H1 (cell line): ENCODE measurements at places on chromosomes 1 and 21. TPM values are rescaled to one million over a fixed set of nuclear protein-coding genes. Genes with fewer than 3 reads are reported as not detected.

GRCh38 chr1:54919367-54920359, 32.7 kb upstream of the DHCR24 start:
- no peak for DNase-seq

GRCh38 chr1:15757575-15758342, 836 bp upstream of the FBLIM1 start:
- DNase-seq: peak; percentile 76

DNA sequence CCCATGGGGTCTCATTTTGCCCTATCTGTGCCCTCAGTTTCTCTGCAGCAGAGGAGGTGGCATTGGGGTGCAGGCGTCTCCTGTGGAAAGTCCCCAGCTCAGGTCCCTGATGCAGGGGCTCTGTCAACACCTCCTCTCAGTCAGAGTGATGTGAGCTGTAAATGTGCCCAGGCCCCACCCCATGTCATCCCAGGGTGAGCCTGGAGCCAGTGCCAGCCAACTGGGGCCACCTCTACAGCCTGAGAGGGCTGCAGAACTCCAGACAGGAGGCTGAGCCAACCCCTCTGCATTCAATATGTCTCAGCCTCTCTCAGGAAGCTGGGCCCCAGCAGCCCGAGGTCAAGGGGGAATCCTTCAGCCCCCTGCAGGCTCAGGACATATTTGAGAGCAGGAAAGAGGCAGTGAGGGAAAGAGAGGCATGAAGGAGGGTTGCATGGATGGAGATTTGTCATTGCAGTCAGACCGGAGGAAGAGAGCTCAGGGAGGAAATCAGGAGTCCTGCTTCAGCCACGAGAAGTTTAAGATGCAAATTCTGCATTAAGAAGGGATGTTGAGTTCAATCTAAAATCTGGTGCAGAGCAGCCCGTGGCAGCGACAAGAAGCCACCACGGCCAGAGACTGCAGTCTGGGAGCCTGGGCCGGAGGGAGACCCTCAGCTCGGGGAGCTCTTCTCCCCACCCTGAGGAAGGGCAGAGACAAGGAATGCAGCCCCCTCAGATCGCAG, 288.2 kb upstream of the VAMP3 start:
- DNase-seq: no peak

GRCh38 chr1:31834501-31834900, 18.7 kb upstream of the SPOCD1 start:
- DNase-seq: no peak

GRCh38 chr1:234915924-234916675, 212.5 kb downstream of the TOMM20 start:
- no peak for DNase-seq

DNA sequence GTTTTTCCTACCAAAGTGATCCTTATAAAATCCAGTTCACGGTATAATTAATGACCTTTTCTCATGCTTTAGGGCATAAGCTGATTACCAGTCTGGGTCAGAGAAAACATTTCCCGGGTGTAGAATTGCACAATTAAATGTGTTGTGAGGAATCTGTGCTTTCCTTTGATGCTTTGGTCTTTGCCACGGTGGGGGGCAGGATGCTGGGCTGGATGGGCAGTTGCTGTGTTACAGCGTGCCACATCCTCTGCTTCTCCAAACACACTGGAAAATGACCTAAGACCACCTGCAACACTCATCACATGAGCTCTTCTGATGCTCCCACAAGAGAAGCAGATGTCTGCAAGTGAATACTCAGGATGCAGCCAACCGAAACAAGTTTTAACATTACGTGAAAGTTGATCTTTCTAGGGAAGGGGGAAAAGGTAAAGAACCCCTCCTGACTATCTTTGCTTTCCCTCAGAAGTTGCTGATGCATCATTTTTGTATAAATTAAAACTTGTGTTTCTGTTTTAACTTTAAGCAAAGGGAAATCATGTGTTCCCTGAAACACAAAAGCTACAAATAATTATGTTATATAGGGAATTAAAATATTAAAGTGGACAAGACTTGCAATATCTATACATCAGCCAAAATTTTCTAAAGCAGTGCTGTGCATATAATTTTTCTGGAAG, 515.3 kb upstream of the NR5A2 start:
- DNase-seq: peak; percentile 51

DNA sequence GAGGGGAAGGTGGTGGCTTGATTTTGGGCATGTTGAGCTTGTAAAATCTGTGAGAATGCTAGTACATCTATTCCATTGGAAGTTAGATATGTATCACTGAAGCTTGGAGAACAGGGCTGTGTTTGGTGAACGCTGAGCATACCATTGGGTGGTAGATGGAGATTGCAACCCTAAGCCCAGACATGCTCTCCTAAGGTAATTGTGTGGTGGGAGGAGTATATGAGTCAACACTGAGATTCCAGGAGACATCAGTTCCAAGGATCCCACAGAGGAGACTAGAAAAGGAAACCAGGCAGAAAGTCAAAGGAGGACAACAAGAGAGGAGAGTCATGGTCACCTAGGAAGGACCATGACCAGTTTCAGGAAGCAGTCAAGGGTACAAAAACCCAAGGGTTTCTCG, 60.4 kb downstream of the KIF21B start:
- DNase-seq: no peak

DNA sequence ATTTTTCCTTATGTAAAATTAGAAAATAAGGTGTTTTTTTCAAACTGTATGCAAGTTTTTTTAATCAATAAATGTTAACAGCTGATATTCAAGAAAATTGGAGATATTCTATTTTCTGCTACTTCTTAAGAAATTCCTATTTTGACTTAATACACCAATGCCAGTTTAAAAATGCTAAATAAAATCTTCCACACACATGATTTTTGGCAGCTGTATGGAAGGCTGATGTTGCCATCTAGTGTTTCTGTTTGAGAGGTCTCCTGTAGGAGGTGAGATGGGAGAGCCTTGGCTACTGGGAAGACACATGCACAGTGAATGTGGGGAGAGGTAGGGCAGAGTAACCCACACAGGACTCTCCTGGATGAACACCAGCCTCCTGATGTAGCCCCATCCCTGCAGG, 29.2 kb upstream of the OR2B11 start:
- peak; percentile 48 for DNase-seq

- peak; percentile 31 for DNase-seq
Measured at GRCh38 chr1:26132834-26133167, 21.2 kb downstream of the PDIK1L start.

DNA sequence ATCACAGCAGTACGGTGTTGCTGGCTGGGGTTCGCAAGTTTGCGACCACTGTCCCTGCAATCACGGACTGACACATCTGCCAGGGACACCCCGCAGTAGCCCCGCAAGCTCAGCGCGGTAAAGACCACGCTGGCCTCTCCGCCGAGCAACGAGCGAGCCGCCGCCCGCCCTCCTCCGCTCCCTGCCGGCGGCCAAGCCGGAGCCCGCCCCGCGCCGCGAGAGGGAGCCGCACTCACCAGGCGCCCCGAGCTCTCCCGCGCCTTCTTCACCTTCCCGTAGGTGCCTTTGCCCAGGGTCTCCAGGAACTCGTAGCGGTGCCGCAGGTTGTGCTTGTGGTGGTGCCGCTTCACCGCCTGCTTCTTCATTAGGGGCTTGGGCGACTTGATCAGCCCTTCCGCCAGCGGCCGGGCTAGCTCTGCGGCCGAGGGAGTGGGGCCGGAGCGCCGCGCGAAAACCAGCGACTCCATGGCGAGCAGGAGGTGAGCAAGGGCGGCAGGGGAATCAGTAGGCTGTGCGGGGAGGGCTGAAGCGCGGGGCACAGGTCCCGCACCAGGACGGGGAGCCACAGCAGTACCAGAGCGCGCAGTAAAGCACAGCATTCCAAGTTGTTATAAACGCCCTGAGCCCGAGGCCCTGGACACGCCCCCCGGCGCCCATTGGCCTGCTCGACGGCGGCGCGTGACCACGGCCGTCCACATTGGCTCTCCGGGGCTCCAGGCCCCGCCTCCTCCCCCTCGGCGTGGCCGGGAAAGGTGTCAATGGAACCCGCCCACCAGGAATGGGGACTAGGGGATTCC, at the start of gene NUAK2:
Gene NUAK2, minus strand, starts transcription at position 584 of the 797 bp plus-strand sequence. Its CDS starts 117 bp downstream, at position 467.
- peak; percentile 96 for DNase-seq

DNA sequence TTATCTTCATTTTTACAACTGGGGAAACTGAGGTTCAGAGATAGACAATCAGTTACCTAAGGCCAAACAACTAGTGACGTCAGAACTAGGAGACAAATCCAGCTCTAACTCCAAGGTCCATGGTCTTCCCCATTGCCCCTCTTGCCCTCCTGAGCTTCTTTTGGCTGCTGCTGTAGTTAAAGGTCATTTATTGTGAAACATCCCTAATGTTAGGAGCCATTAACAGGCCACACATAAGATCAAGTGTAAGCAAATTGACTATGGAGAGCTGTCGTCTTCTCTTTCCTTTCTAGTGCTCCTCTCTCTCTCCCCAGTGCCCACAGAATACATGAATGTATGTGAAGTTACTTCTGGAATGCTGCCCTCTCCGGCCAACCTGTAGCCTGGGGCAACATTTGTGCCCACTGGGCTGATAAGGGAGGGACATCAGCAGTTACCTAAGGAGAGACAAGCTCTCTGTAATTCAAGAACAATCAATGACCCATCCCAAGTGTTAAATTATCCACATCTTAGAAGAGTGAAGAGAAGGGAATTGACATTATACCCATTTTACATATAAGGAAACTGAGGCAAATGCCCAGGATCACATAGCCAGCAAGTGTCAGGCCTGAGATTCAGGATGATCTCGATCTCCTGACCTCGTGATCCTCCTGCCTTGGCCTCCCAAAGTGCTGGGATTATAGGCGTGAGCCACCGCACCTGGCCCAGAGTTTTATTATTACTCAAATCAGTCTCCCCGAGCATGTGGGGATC, 40.1 kb downstream of the PTAFR start:
- DNase-seq: no peak

DNA sequence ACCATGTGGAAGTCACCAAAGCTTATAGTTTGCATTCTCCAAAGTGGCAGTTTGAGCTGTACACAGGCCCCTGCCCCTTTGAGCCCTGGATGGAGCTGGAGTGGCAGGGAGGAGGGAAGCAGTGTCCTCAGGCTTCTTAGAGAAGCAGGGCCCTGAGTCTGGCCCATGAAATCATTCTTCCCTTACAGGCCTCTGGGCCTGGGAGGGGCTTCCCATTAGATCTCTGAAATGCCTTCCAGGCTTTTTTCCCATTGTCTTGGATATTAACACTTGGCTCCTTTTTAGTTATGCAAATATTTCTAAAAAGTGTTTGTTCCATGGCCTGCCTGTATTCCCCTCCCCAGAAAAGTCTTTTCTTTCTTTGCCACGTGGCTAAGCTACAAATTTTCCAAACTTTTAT, 10.0 kb upstream of the TRIM67 start:
- no peak for DNase-seq

GRCh38 chr1:150309758-150310508, 11.4 kb upstream of the PRPF3 start:
- DNase-seq: no peak

DNA sequence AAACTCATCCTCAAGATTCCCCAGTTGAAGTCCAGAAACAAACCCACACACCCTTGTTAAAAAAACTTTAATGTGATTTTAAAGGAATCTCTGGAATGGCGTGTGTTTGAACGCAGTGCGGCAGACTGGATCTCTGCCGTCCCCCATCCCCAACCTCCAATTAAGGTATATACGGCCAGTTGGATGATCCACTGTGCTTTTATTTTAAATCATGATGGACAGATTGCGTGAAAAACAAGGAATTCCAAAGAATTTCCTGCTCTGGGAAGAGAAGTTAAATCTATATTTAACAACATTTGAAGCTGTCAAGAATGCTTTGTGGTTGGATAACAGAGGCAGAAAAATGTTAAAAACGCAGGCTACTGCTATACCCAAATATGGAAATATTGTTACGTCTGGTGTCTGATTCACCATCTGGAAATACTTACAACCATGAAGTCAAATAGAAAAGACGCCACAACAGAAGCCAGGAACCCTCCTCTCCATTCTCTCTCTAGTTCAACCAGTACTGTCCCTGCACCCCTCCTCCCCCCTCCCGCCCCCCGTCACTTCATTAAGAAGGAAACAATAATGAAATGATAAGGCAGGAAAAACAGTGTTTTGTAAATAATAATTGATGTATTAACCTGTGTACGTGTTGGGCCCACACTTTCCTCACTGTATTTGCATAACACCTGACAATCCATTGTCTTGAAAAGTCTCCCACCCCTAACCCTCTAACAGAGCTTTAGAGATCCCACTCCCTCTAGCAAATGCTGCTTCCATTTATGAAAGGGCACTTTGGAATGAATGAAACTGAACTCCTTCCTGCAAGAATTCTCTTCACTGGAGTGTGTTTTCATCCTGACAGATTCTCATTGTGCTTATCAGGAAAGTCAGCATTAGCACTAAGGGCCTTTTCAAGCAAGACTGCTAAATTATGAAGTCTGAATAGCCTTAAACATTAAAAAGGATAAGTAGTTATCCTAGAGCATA, 2.0 kb upstream of the CCN1 start:
- peak; percentile 29 for DNase-seq

DNA sequence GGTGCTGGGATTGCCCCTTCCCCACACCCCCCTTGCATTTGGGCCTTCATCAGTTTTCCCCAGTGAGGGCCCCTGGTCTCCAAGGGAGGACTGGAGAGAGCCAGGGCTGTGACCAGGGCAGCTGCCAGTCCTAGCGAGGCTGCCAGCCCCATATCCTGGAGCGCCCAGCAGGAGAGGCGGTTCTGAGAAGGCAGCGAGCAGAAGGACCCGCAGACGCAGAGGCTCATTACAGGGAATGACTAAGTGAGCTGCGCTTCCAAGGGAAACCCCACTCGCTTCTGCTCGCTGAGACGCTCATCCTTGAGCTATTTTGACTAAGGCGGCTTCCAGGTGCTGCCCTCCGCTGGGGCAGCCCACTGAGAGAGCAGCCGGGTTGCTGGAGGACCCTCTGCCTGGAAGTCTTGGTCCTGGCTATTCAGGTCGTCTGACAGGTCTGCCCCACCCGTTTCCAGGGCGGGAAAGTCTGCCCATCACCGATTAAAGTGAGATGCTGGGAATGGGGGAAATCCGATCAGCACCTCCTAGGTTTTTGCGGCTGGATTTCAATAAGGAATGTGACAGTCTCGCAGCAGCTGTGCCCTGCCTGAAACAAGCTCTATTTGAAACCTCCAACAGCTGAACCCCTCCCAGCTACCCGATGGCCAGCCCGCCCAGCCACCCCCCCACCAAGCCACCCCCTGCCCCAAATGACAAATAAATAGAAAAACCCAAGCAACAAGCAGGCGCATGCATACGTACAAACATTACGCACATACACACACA, 2.8 kb downstream of the KCNN3 start:
- DNase-seq: no peak

GRCh38 chr21:31529406-31529805, 130.1 kb upstream of the SOD1 start:
- DNase-seq: no peak

- DNase-seq: no peak
Measured at GRCh38 chr1:220810963-220811362, 24.2 kb downstream of the MTARC1 start.

- no peak for DNase-seq
Measured at GRCh38 chr1:156895927-156896326, 2.4 kb downstream of the PEAR1 start.

The MED8 gene
- total RNA-seq: 19.5 and 20.6 TPM in 2 replicates

The ACKR1 gene
- total RNA-seq: 0.61 TPM in 2 replicates

The CTSK gene
- 2.7 and 2.8 TPM in 2 replicates for total RNA-seq

The OR2T33 gene
- not detected in 2 replicates for total RNA-seq

The TAF12 gene
- total RNA-seq: 23.7 and 27.2 TPM in 2 replicates

The MX2 gene
- total RNA-seq: 8.9 TPM in 2 replicates

The CCDC190 gene
- not detected in 2 replicates for total RNA-seq

The NTMT2 gene
- total RNA-seq: 0.67 TPM in 1 of 2 replicates, not detected in the other

The TACSTD2 gene
- total RNA-seq: 0.76 and 0.88 TPM in 2 replicates
